ENCODE measurements at places on chromosomes 1 and 21. TPM values are rescaled to one million over a fixed set of nuclear protein-coding genes. Genes with fewer than 3 reads are reported as not detected.

RCC2 gene
- total RNA-seq = 27.7 TPM

SAMD11 gene
- total RNA-seq = 10.2 TPM

- H3K27me3 ChIP-seq = no peaks in the 10 kb centered on the region
- peaks cover 6% of the 10 kb centered on the region for H3K4me1 ChIP-seq
- H3K36me3 ChIP-seq = no peaks in the 10 kb centered on the region
- H3K4me3 ChIP-seq = peak overlapping the region; percentile 95
- H3K27ac ChIP-seq = no peak overlapping the region
- no peak for DNase-seq
Observed at GRCh38 chr1:232951605-232952004, 1.2 kb downstream of the NTPCR start.

DNA sequence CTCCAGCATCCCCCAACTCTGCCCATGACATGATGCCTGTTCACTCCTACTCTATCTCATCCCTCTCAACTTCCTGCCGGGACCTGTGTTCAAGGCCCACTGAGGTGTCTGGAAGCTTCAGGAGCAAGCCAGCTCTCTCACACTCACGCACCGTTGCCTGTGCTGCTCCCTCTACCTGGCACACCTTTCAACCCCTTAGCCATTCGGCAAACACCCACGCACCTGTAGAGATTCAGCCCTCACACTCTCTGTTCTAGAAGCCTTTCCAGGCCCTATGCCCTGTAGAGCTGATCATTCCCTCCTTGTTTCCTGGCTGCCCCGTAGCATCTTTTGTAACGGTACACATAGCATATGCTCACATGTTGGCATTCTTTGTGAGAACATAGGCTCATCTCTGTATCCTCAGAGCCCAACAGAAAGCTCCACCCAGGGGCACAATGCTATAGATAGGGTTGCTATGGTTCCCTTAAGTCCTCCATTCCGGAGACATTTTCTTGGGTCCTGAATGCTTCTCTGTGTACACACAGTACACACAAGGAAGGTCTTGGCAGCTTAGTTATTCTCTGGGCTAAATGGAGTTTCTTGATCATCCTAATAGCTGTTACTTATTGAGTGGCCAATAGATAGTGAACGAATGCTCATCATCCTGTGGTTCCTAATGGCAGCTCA, 1.3 kb downstream of the C8B start:
- H3K27ac ChIP-seq = no peak overlapping the region
- H3K4me3 ChIP-seq = no peak overlapping the region
- H3K36me3 ChIP-seq = no peaks in the 10 kb centered on the region
- DNase-seq = no peak

- peak overlapping the region; percentile 89 for H3K4me3 ChIP-seq
- H3K36me3 ChIP-seq = no peaks in the 10 kb centered on the region
- peaks cover 14% of the 10 kb centered on the region for H3K4me1 ChIP-seq
- no peak overlapping the region for H3K27ac ChIP-seq
Observed at GRCh38 chr1:15410884-15411245, 1.2 kb downstream of the EFHD2 start.

- no peaks in the 10 kb centered on the region for H3K27me3 ChIP-seq
- no peaks in the 10 kb centered on the region for H3K36me3 ChIP-seq
- DNase-seq = no peak
- no peaks in the 10 kb centered on the region for H3K4me1 ChIP-seq
- H3K4me3 ChIP-seq = no peak overlapping the region
- no peak overlapping the region for H3K27ac ChIP-seq
Observed at GRCh38 chr1:165069829-165070228, 286.7 kb downstream of the LMX1A start.

DNA sequence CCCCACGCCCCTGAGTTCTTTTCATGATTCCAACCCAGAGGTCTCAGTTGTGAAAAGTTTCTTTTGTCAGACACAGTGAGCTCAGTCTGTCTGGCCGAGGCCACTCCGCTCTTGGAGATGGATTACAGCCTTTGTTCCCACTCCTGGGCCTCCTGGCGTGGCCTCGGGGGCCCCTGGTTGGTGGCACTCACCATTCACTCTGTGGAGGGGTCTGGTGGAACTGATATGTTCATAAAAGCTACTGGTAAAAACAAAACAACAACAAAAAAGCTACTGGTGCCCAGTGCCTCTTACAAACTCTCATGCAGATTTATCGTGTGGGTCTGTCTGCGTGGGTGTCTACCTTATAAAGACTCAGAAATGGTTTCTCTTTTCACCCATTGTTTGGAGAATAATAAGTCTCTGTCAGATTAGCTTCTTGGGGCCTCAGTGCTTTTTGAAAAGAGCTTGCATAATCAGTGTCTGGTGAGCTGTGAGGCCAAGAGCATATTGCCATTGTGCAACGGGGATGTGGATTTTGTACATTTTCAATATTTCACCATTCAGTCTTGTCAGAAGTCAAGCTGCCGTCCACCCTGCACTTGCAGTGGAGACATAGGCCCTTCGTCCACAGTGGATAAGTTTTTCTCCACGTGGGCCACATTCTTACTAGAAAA, 86.7 kb downstream of the GALNT2 start:
- H3K4me1 ChIP-seq = peaks cover 62% of the 10 kb centered on the region
- no peaks in the 10 kb centered on the region for H3K27me3 ChIP-seq
- H3K36me3 ChIP-seq = no peaks in the 10 kb centered on the region
- no peak overlapping the region for H3K27ac ChIP-seq
- no peak for DNase-seq

DNA sequence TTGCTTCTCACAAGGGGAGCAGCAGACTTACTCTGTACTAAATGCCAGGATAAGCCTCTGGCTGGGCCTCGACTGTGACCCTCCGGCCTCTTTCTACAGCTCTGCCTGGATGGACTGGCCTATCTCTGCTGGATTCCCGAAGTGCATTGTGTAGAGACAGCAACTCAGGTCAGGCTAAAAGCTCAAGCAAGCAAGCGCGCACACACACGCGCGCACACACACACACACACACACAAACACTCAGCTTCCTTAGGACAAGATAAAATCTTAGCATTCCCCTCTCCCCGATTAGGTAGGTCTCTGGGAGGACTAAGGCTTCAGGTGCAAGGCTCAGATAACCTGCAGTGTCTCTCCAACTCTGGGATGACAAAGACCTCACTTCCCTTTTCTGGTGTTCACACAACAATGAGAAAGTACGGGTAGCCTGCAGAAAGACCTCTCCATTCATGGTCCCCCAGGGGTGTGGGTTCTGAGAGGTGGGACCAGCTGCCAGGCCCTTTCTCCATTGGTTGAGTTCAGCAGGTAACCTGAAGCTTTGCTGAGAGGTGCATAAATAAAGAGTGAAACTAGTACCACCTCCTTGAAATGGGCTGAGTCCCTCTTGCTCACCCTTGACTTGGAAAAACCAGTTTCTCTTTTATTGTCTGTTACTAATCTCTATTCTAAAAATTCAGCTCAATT, 155.1 kb upstream of the CAMK1G start:
- no peaks in the 10 kb centered on the region for H3K4me1 ChIP-seq
- no peak for DNase-seq
- H3K4me3 ChIP-seq = no peak overlapping the region
- no peaks in the 10 kb centered on the region for H3K36me3 ChIP-seq
- H3K27ac ChIP-seq = no peak overlapping the region
- no peaks in the 10 kb centered on the region for H3K27me3 ChIP-seq

ZFP69 gene
- total RNA-seq = 3.2 TPM

DNA sequence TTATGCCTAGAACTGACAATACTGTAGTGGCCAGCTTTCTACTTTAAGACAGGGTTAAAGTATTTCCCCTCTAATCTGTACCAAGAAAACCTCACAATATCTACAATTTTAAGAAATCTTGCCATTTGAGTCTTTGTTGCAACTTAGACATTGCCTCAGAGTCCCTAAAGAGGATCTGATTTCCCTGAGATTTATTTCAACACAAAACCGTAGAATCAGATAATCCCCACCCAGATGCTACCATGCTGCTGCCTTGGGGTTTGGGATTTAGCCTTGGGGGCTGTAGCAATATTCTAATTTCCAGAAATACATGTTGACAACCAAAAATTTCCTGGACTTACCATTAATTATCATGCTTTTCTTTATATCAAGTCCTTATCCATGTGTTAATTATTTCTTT, 50.3 kb upstream of the DENND1B start:
- no peak overlapping the region for H3K4me3 ChIP-seq
- no peak overlapping the region for H3K27ac ChIP-seq
- H3K36me3 ChIP-seq = no peaks in the 10 kb centered on the region
- no peak for DNase-seq
- H3K27me3 ChIP-seq = no peaks in the 10 kb centered on the region
- no peaks in the 10 kb centered on the region for H3K4me1 ChIP-seq

DNA sequence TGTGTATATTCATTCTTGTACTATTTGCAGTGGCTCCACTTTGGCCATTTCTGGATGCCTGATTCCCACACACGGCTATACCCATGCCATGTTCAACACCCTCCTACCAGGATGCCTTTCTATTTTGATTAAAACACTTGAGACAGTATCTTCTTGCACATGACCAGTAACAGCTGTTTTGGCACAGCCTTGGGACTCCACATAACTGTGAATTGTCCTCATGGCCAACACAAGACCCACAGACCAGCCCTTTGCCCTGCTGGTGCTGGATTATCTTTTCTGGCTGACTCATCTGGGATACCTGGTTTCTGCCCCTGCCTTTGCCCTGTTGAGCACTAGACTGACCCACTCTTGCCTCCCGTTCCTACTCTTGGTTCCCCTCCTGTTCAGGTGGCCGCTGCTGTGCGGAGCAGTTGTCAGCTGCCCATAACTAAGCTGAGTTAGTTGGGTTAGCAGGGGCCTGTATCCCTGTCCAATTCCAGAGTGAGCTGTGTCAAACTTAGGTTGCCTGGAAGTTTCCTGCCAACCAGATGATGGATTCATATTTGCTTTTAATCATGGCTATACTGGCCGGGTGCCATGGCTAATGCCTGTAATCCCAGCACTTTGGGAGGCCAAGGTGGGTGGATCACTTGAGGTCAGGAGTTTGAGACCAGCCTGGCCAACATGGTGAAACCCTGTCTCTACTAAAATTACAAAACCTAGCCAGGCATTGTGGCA, 10.8 kb upstream of the EYA3 start:
- no peak overlapping the region for H3K4me3 ChIP-seq
- DNase-seq = no peak
- no peak overlapping the region for H3K27ac ChIP-seq
- H3K36me3 ChIP-seq = no peaks in the 10 kb centered on the region

SKI gene
- total RNA-seq = 135 TPM

CNKSR1 gene
- total RNA-seq = 17.5 TPM

DNA sequence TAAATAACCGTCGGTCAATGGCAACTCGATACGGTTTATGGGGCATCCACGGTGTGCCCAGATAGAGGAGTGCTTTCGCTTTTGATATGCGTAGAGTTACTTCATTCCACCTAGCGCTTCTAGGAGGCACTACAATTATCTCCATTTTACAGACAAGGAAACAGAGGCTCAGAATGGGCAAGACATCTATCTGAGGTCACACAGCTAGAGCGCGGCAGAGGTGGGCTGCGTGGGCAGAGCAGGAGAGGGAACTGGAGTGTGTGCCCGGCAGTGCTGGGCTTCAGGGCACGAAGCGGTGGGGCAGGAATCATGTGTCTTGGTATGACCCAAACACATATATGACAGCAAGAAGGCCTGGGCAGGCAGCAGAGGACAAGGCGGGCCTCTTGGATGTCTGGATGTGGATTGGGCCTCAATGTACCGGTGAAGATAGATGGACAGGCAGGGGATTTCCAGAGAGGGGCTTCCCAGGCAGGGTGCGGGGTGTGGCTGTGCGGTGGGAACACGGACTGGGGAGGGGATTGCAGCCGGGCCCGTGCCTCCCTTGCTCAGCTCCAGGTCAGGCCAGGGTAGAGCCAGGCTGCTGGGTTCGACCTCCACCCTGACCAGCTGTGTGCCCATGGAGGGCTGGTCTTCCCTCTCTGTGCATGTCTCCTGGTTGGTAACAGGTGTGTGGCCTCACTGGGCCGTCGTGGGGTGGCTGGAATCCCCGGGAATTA, 21.2 kb downstream of the TP73 start:
- no peak overlapping the region for H3K4me3 ChIP-seq
- no peaks in the 10 kb centered on the region for H3K4me1 ChIP-seq
- H3K36me3 ChIP-seq = no peaks in the 10 kb centered on the region
- no peaks in the 10 kb centered on the region for H3K27me3 ChIP-seq
- H3K27ac ChIP-seq = no peak overlapping the region
- DNase-seq = no peak

- H3K27me3 ChIP-seq = no peaks in the 10 kb centered on the region
- no peaks in the 10 kb centered on the region for H3K36me3 ChIP-seq
- no peaks in the 10 kb centered on the region for H3K4me1 ChIP-seq
- no peak overlapping the region for H3K27ac ChIP-seq
- no peak for DNase-seq
- H3K4me3 ChIP-seq = no peak overlapping the region
Observed at GRCh38 chr1:119438761-119439160, 23.8 kb downstream of the HSD3B2 start.

- H3K36me3 ChIP-seq = no peaks in the 10 kb centered on the region
- peaks cover 8% of the 10 kb centered on the region for H3K4me1 ChIP-seq
- H3K27ac ChIP-seq = no peak overlapping the region
- no peak overlapping the region for H3K4me3 ChIP-seq
- no peaks in the 10 kb centered on the region for H3K27me3 ChIP-seq
- no peak for DNase-seq
Observed at GRCh38 chr1:56064705-56065104, 514.7 kb downstream of the PLPP3 start.

DNA sequence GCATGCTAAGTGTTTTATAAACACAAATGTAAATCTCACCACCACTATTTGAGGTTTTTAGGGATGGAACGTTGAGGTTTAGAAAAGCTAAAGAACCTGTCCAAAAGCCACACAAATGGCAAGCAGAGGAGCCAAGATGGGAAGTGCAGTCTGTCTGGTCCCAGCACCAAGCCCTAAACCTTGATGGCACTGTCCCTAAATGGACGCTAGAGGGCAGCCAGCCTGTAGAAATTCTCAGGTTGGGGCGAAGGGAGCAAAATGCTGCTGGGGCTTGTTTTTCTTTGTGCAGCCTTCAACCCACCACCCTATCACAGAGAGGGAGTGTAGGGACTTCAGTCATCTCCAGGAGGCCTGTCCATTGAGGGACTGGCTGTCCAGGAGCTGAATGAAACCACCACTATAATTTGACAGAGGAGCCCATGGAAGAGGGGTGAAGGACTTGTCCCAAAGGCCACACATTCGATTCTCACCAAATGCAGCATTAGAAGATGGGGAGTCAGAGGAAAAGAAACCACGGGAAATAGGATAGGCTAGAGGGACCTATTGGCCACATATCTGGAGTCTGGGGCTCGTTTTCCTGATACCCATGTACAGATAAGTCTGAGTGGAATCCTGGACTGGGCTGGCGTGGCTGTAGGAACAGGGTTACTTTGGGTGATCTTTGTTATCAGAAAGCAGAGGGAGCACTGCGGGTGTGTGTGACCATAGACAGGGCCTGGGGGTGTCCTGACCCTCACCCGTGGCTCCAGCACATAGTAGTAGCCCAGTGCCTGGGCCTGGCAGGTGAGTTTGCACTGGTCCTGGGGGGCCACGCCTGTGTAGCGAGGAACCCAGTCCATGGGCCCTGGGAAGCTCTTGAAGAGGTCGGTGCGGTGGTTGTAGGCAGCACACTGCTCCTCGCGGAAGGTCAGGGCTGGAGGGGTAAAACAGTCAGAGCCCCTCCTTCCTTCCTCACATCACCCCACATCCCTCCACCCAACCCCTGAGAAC, 6.1 kb downstream of the ADAMTS4 start:
- no peaks in the 10 kb centered on the region for H3K27me3 ChIP-seq
- no peak overlapping the region for H3K27ac ChIP-seq
- no peak for DNase-seq
- no peaks in the 10 kb centered on the region for H3K36me3 ChIP-seq

DAB1 gene
- not detected for total RNA-seq

KCNJ9 gene
- total RNA-seq = 0.95 TPM

FBLIM1 gene
- total RNA-seq = 731 TPM

All from thoracic aorta (tissue), 2 donors.